Amniotic epithelial cell (primary cell): ENCODE measurements at places on chromosomes 11 and 22.
A peak's percentile ranks its signal among the peaks of the same experiment; 100 is the strongest.

GRCh38 chr11:44364596-44364995 is 54.7 kb upstream of the ALX4 start:
- DNase-seq: no peak

- DNase-seq: no peak
Observed at GRCh38 chr22:24968066-24968561, 15.6 kb downstream of the KIAA1671 start.

GRCh38 chr11:7439746-7440320 is 45.5 kb upstream of the OLFML1 start:
- no peak for DNase-seq

DNA sequence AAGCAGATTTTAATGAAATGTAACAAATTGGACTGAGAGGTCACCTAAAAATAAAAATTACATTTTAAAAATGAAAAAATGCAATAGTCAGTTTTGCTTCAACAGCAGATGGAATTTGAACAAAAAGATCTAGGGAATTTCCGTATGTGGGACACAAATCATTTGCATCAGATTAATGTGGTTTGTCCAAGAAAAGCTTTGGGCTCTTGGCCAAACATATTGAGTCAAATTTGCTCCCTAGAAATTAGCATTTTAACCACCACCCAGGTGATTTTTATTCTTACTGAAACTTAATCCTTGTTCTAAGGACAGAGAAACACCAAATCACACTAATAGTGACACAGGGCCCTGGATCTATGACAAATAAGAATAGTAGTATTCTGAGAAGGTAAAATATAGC is 1477.8 kb downstream of the FAM181B start:
- DNase-seq: peak; percentile 29

- DNase-seq: no peak
Observed at GRCh38 chr11:1773994-1774550, 10.3 kb upstream of the CTSD start.

DNA sequence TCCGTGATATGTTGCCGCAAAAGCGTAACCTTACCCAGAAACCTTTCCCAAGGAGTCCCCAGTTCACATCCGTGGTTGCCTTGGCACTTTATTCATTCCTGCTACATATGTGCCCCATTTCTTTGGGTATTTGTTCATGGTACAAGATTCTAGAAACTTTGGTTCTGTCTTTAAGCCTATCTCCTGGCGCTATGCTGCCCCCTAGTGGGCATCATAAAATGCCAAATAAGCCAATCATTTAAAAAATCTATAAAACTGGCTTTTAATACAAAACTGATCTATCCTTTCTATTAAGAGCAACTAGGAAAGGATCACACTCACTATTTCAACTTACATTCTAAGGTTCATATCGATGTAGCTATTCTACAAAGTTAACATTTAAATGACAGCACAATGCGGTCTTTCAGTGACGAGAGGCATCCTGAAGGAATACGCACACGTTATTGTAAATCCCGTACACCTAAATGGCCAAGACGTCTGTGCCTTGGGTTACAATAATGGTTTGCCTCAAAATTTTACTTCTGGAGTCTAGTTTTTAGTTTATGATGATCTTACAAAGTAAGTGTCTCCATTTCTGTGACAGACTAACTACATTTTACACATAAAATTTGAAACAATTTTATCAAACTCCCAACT is 16.2 kb downstream of the PIWIL3 start:
- peak; percentile 48 for DNase-seq

DNA sequence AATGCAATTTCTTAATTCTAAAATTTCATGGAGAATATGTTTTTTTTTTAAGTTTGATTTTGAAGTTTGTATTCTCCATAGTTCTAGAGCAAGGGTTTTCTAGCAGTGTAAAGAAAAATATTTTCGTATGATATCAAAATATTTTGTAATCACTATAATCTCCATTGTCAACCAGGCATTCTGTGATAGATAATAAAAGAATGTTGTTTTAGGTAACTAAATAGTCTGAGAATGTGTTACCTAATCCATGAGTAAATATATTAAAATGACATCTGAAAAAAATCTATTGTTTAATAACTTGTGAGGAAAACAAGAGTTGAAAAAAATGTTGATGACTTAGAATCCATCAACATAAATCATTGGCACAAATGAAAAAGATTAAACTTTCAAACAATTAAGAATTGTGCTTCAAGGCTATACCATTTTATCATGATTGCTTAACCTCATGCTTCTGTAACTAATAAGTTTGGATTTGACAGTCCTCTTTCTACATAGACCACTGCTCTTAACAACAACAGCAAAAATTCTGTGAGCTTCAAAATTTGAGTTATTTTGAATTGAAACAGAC is 2211.8 kb downstream of the LRRC4C start:
- DNase-seq: peak; percentile 2

GRCh38 chr11:10038521-10039302 is 255.3 kb downstream of the SBF2 start:
- peak; percentile 51 for DNase-seq

GRCh38 chr11:120392793-120393192 is 56.6 kb downstream of the ARHGEF12 start:
- no peak for DNase-seq

DNA sequence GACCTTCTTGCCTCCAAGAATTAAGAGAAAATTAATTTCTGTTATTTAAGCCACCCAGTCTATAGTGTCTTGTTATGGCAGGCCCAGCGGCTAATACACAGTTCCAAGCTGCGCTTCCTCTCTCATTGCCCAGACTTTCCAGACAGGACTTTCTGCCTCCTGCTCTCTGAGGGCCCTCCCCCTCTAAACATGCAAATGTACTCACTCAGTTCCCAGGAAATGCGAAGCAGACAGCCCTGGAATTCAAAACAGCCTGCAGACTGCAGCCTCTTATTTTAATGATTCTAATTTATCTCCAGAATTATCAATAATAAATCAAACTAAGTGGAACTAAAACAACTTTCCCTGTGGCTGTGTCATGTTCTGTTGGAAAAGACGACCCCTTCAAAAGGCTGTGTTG is 115.5 kb upstream of the ISX start:
- no peak for DNase-seq

- peak; percentile 17 for DNase-seq
Observed at GRCh38 chr11:77175021-77175842, 47.2 kb downstream of the MYO7A start.

GRCh38 chr11:86058360-86058759 is 10.5 kb downstream of the PICALM start:
- DNase-seq: no peak
